ENCODE measurements at places on chromosomes 6 and 20.

DNA sequence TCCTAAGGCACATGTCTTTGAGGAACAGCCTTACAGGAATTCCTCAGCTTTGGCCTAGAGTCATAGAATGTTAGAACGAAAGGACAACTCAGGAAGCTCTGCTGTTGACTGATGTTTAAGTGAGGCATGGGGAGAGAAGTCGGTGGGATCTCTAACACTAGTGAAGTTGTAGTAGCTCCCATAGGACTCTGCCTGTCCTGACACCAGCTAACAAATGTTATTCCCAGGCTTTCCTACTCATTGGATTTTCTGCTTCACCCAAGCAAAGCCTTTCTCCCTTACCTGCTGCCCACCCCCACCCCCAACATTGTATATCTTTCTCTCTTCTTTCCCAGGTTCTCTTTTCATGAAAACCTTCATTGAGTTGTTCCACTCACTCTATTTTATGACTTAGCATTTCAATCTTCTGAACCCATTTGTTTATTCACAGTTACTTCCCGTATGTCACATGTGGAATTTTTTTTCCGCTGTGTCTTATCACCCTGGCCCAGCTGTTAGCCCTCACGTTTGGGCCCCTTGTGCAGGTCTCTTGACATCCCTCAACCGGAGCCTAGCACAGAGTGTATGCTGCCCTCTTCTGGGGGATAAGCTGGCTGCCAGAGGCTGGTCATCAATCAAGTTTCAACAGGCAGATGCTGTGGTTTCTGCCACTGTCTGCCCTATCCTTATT, 39.2 kb upstream of the RNF8 start:
- DNase-seq: peak; percentile 59

GRCh38 chr6:1283501-1283900, 28.4 kb upstream of the FOXQ1 start:
- DNase-seq: no peak

- no peak for DNase-seq
These were observed 471.7 kb downstream of the CDKAL1 start for GRCh38 chr6:21005816-21006570.

DNA sequence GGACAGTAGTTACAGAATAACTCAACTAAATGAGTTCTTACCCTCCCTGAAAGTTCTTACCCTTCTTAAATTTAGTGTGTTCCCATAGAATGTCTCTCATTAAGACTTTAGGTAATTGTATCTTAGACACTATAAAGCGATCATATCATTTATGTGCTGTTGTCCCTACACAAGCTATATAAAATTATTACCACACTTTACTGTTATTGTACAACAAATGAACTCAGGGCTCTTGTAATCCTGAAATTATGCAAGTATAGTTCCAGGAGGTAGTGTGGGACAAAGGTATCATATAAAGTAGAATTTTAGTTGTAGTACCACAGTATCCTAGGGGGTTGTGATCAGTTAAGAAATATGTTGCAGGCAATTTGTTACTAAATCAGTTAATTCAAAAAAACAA, 167.4 kb upstream of the CARMIL1 start:
- DNase-seq: no peak

DNA sequence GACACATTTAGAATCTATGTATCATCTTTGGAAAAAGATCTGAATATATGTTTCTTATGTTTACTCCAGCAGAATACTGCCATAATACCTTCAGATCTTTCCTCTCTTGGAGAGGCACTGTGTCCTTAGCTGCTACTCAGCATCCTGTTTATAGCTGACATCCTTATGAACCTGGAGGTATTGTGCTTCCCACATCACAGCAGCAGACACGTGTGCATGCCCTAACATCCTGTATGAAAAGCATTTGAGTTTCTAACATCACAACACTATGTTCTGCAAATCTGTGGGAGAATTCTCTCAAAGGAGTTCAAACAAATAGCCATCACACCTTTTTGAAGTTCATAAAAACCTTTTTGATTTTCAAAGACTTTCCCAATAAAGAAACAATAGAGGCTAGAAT, 216.0 kb downstream of the GJA1 start:
- DNase-seq: no peak

DNA sequence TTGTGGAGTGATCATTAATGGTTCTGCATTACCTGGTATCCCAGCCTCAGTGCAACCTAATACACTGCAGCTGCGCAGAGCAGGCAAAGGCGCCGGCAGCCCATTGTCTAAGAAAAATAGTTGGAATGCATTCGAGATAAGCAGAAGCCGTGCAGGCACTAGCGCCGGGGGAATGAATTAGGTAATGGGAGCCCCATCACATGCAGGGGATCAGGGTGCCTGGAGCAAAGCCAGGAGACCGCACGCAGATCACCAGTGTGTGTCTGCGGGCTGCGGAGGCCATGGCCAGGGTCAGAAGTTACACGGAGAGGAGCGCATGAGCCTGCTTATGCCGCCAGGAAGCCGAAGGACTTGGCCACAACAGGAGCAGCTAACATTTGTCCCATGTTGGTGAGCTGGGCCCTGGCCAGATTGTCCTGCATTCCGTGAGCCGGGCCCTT, 156.8 kb downstream of the DLL1 start:
- no peak for DNase-seq

- DNase-seq: no peak
These were observed 54.7 kb downstream of the MOCS1 start for GRCh38 chr6:39879535-39879934.

DNA sequence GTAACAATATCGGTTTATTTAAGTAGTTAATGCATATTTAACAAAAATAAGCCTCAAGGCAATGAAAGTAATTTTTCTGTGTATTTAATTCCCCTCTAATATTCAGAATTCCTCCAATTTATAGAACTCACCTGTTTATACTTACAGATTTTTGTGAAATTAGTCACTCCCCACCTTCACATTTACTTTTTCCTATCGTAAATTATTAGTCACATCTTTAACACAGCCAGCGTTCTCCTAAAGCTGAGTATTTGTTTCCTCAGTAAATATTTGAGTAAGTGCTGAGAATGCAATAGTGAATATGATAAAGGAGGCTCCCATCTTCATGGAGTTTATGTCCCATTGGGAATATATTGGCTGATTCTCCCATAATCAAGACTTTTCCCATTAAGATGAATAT, 88.0 kb downstream of the SYCP2 start:
- no peak for DNase-seq

DNA sequence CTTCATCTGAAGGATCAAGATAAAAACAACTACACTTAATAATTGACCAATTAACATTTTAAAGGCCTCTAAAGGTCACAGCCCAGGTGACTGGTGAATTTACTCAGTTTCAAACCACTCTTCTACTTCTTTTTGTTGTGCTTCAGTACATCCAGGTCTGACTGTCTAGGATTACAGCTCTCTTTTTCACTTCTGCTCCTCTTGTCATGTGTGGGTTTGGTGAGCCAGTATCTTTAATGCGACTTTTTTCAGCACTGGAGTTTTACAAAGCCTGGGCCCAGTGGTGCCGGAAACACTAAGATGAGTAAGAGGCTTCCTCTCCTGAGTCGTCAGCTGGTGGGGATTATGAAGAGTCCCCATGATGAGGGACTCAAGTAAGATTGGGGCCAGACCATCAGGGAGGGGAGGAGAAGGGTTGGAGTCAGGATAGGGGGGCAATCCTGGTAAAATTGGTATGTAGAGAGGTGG, 27.0 kb downstream of the HECA start:
- DNase-seq: peak; percentile 88

- no peak for DNase-seq
These were observed 68.6 kb upstream of the FOXA2 start for GRCh38 chr20:22652681-22653588.

DNA sequence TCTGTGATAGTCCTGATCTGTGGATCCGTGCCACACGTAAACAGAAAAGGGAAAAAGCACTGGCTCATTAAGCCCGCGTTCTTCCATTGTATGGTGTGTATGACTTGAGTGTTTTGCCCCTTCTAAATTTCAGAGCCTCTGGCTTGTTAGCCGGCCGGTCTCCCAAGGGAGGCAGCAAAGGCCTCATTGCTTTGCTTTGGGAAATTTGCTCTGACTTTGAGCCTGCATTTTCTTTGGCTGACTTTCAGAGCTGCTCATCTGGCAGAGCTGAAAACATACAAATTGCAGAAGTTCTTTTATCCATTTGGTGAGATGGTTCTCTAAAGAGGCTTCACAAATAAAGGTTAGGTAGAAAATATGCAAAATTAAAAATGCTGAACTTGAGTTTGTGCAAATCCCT, 123.0 kb downstream of the UTRN start:
- DNase-seq: no peak

- DNase-seq: peak; percentile 43
These were observed 43.4 kb upstream of the SUPT3H start for GRCh38 chr6:45420909-45421708.

DNA sequence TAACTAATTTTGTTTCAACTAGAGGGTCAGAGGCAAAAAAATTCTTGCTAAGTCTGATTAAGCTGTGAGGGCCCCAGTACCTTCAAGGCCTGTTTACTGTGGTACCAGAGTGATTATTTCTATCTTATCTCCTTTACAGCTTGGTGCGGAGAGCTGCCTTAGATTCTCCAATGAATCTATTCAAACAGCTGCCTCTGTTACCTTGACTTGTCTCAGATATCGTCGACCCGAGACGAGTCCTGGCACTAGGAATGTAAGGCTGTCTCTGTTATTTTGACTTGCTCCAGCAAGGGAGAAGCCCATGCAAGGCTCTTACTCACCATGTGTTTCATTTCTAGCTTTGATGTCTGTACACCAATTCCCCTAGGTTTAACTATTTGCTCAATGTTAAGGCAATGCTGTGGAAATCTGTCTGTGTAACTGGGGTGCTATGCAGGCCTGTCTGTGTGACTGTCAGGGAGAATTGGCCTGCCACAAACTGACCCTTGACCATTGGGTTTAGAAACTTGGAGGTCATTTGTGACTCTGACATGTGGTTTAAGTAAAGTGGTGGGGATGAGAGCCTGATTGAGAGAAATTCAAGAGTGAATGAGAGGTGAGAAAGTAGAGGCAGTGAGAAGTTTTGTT, 10.4 kb upstream of the FKBPL start:
- DNase-seq: no peak

All from GM20000 (cell line).